Brain pericyte (primary cell): ENCODE measurements at places on chromosomes 12 and 14.

DNA sequence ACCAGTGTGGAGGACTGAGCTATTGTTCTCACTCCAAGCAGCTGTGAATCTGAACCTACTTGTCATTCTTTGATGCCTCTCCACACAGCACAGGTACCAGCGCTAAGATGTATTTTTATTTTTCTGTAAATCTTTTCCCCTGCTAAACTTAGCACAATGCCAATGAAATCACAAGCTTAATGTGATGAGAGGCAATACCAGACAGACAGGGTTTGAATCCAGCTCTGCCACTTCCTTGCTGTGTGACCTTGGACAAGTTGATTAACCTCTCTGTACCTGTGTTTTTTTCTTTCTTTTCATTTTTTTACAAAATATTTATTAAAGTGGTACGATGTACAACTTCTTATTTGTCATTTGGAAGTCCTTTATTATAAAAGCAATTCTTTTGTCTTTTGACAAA is 757.6 kb downstream of the MED13L start:
- DNase-seq, result no peak

DNA sequence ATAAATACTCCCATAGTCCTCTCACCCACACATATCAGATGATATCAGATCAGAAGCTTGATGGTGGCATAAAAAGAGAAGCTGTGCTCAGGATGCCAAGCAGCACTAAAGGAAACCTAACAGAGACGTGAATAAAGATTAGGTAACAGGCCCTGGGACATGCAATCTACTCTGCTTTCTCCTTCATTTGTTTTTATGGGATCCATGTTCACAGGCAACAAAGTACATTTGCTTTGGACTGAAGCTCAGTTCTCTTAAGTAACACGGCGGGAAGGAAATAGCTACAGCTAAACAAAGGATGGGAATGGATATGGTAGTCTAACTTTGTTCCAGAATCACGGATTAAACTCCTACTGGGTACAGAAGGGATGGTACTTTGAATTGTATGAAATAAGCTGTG is 119.5 kb downstream of the TTC7B start:
- DNase-seq, result no peak

DNA sequence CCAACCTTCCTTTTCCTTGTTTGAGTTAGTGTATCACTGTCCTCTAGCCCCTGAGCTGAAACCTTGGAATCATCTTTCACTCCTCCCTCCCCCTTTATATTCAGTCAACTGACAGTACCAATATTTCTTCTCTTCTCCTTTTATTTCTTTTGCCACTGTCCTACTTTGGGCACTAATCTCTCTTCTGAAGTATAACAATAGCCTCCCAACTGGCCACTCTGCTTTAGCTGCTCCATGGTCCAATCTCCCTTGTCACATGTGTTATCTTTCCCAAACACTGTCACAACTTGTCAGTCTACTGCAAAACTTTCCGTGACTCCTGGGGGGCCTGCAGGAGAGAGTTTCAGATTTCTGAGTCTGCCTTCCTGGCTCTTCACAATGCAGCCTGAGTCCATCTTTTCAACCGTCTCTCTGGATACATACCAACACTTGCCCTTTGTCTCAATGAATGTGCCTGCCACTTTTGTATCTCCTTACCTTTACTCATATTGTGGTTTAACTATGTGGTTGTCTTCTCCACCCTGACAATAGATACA is 471.2 kb downstream of the DIO2 start:
- DNase-seq, result no peak

GRCh38 chr14:92599811-92600210 is 86.2 kb downstream of the RIN3 start:
- no peak for DNase-seq

DNA sequence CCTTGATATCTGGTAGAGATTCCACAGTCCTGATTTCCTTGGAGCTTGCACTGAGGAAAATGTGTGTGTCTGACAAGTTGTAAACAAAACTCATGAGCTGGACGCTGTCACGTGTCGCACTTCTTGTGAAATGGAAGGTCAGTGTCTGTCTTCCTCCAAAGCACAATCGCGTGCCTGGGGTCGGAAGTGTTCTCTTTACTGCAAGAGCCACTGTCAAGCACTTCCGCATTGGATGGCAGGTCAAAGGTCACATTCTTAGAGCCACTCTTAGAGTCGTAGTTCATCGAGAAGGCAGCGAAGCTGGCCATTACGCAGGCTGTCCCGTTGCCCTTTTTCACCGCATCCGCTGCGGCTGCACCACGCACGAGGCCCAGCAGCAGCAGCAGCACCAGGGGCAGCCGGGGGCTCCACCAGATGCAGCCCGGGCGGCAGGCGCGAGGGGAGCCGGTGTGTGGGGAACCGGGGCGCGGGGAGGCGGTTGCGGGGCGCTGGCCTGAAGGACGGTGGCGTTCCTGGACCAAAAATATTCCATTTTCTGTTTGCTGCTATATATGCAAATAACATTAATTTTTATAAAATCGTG is 45.0 kb downstream of the LRTM2 start:
- no peak for DNase-seq

GRCh38 chr12:125696054-125696453 is 630.8 kb downstream of the AACS start:
- no peak for DNase-seq

- DNase-seq, result no peak
These were observed 709.0 kb upstream of the FOXG1 start for GRCh38 chr14:28057359-28058296.

GRCh38 chr12:105317942-105318621 is 12.4 kb upstream of the C12orf75 start:
- DNase-seq, result no peak
